ENCODE measurements at places on chromosomes 12 and 14. TPM values are rescaled to one million over a fixed set of nuclear protein-coding genes. Genes with fewer than 3 reads are reported as not detected.

NOXRED1 gene
- 0.25 TPM for total RNA-seq

PRICKLE1 gene
- 15.1 TPM for total RNA-seq

KCNMB4 gene
- 1.00 TPM for total RNA-seq

LTBP2 gene
- total RNA-seq, result 134 TPM

KNTC1 gene
- 29.0 TPM for total RNA-seq

BEGAIN gene
- 1.9 TPM for total RNA-seq

C12orf50 gene
- not detected for total RNA-seq

CLEC4C gene
- total RNA-seq, result not detected

CCND2 gene
- 26.7 TPM for total RNA-seq

ESPL1 gene
- total RNA-seq, result 4.2 TPM

SLC5A8 gene
- total RNA-seq, result not detected

GZMB gene
- total RNA-seq, result not detected

GPR68 gene
- 1.2 TPM for total RNA-seq

KRT85 gene
- total RNA-seq, result not detected

NUAK1 gene
- total RNA-seq, result 9.8 TPM

IFNG gene
- total RNA-seq, result not detected

NID2 gene
- total RNA-seq, result 133 TPM

DDX51 gene
- 11.7 TPM for total RNA-seq

FGD6 gene
- total RNA-seq, result 7.1 TPM

LBHD2 gene
- total RNA-seq, result not detected

FGD4 gene
- 3.1 TPM for total RNA-seq

Data from uterine smooth muscle cell (primary cell).